Fibroblast of skin of scalp (primary cell): ENCODE measurements at places on chromosomes 2 and 18.

DNA sequence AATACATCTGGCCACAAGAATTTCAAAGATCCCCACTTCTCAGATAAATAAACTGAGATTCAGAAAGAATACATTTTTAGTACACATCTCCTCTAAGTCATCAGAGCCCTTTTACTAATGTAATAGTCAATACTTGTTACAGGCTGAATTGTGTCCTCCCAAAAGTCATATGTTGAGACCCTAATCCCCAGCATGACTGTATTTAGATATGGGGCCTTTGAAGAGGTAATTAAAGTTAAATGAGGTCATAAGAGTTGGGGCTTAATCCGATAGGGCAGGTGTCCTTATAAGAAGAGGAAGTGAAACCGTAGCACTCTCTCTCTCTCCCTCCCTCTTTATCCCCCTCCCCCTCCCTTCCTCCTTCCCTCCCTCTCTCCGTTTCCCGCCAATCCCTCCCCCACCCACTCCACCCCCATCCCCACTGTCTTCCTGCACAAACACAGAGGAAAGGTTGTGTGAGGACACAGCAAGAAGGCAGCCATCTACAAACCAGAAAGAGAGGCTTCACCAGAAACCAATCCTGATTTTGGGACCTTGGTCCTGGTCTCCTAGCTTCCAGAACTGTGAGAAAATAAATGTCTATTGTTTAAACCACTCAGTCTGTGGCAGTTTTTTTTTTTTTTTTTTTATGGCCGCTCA, 66.6 kb upstream of the ZNF397 start:
- DNase-seq = no peak

GRCh38 chr18:49691177-49691608, 122.1 kb downstream of the ACAA2 start:
- peak; percentile 93 for DNase-seq

- no peak for DNase-seq
Measured at GRCh38 chr2:42826231-42826630, 33.8 kb upstream of the HAAO start.

GRCh38 chr2:70241340-70241739, 7.1 kb downstream of the TIA1 start:
- no peak for DNase-seq

- DNase-seq = no peak
Measured at GRCh38 chr2:212730994-212731393, 192.4 kb upstream of the ERBB4 start.

DNA sequence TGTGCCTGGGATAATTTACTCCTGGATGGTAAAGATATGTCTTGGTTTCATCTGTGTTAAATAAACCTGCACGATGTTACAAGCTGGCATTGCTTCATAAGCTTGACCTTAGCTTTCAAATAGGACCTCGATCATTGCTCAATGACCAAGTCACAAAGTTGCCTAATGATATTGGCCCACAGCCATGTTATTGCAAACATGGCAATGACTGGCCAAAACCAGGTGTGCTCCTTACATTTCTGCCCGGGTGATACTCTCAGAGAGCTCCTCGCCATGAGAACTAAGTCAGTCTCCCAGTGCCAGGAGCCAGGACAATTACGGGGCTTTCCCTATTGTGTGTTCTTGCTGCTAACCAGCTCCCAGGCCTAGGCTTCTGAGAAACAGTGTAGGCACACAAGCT, 72.5 kb upstream of the CYP1B1 start:
- DNase-seq = no peak
